ENCODE measurements at places on chromosomes 16 and 17. TPM values are rescaled to one million over a fixed set of nuclear protein-coding genes. Genes with fewer than 3 reads are reported as not detected.

DRC3 gene
- 1.0 TPM for total RNA-seq

VMO1 gene
- 39.7 TPM for total RNA-seq

TMEM100 gene
- 7.9 TPM for total RNA-seq

CIBAR2 gene
- not detected for total RNA-seq

TCAP gene
- 0.54 TPM for total RNA-seq

KLHL10 gene
- not detected for total RNA-seq

HBZ gene
- total RNA-seq: not detected

PRR11 gene
- total RNA-seq: 130 TPM

CD68 gene
- 1.6 TPM for total RNA-seq

GINS2 gene
- total RNA-seq: 70.5 TPM

ACAP1 gene
- total RNA-seq: 1.1 TPM

TAF15 gene
- total RNA-seq: 108 TPM

CTRB1 gene
- total RNA-seq: not detected

MYH11 gene
- total RNA-seq: not detected

DRC7 gene
- total RNA-seq: not detected

IL21R gene
- total RNA-seq: 0.39 TPM

KCNJ2 gene
- total RNA-seq: not detected

RAC3 gene
- 42.0 TPM for total RNA-seq

ARL16 gene
- total RNA-seq: 67.4 TPM

SOST gene
- total RNA-seq: not detected

TERB1 gene
- 0.28 TPM for total RNA-seq

NAT9 gene
- 55.6 TPM for total RNA-seq

RNF43 gene
- total RNA-seq: 0.04 TPM

KRTAP4-3 gene
- not detected for total RNA-seq

OR3A2 gene
- total RNA-seq: not detected

TBC1D26 gene
- 0.39 TPM for total RNA-seq

LITAFD gene
- total RNA-seq: not detected

GLP2R gene
- total RNA-seq: not detected

SLC6A2 gene
- not detected for total RNA-seq

GP2 gene
- not detected for total RNA-seq

WNT9B gene
- total RNA-seq: not detected

CDRT15L2 gene
- total RNA-seq: not detected

ABCC3 gene
- total RNA-seq: 1.2 TPM

KCNH4 gene
- not detected for total RNA-seq

SLC2A4 gene
- total RNA-seq: 1.6 TPM

OR1F1 gene
- not detected for total RNA-seq

ORC6 gene
- 86.2 TPM for total RNA-seq

ITGB4 gene
- 0.95 TPM for total RNA-seq

Data from A673 (cell line).